ENCODE measurements at places on chromosomes 3 and 15. TPM values are rescaled to one million over a fixed set of nuclear protein-coding genes. Genes with fewer than 3 reads are reported as not detected.

Gene NEO1
- total RNA-seq, result 51.0 TPM

Gene BAHD1
- total RNA-seq, result 40.0 TPM

Gene CHRNA3
- 2.1 TPM for total RNA-seq

Gene TOP2B
- total RNA-seq, result 206 TPM

Gene LYZL4
- total RNA-seq, result not detected

Gene SFMBT1
- total RNA-seq, result 16.8 TPM

DNA sequence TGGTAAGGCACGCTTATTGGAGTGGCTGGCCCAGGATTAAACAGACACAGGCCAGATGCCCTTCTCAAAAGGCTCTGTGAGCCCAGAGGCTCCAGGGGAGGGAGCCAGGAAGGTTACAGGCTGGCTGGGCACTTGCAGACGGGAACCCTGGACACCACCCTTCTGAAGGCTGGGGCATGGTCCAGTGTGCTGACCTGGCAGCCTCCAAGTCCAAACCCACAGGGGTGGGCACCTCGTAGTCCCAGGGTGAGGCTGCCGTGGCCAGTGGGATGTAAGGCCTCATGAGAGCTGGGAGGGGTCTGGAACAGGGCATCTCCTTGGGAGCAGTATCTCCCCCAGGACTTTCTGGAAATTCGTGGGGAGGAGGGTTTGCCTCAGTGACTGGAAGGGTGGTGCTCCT, 19.6 kb downstream of the EFCC1 start:
- no peak for DNase-seq
- H3K27ac ChIP-seq, result no peak overlapping the region
- H3K4me3 ChIP-seq, result no peak overlapping the region
- 0 out of 2 replicates have a peak, but pooled peaks cover 2% of the 10 kb centered on the region for H3K4me1 ChIP-seq
- H3K36me3 ChIP-seq, result no peaks in the 10 kb centered on the region

GRCh38 chr3:122382888-122383666, at the start of gene MIX23:
Gene MIX23, minus strand, starts transcription at chr3:122383231. Its CDS starts 7 bp downstream, at chr3:122383224.
- 0 out of 2 replicates have a peak, but pooled peaks cover 3% of the 10 kb centered on the region for H3K36me3 ChIP-seq
- H3K27ac ChIP-seq, result peak within 1 kb of the TSS; percentile 80
- no peaks in the 10 kb centered on the region for H3K27me3 ChIP-seq
- DNase-seq, result peak; percentile 94

- no peak overlapping the region for H3K27ac ChIP-seq
- no peak overlapping the region for H3K4me3 ChIP-seq
- DNase-seq, result no peak
These were observed 124.3 kb downstream of the LRIG1 start for GRCh38 chr3:66376568-66376967.

DNA sequence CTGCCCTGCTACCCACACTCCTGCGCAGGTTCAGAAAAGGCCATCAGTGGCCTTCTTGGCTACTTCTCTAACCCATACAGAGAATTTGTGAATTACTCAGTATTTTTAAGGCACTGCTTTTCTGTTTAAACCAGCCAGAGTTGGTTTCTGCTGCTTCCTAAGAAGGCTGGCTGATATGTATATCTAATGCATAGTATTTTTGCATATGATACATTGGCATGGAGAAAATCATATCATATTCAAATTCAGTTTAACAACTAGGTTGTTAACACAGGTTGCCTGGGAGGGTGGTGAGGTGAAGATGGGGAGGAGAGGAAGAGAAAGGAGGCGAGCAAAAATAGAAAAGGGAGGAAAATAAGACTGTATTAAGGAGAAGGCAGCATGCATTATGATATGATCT, 132.8 kb upstream of the ADPGK start:
- no peaks in the 10 kb centered on the region for H3K27me3 ChIP-seq
- no peaks in the 10 kb centered on the region for H3K36me3 ChIP-seq
- no peak overlapping the region for H3K4me3 ChIP-seq
- no peak for DNase-seq
- no peak overlapping the region for H3K27ac ChIP-seq
- no peaks in the 10 kb centered on the region for H3K4me1 ChIP-seq

GRCh38 chr15:99167640-99168039, 62.8 kb downstream of the SYNM start:
- H3K4me1 ChIP-seq, result no peaks in the 10 kb centered on the region
- DNase-seq, result no peak

DNA sequence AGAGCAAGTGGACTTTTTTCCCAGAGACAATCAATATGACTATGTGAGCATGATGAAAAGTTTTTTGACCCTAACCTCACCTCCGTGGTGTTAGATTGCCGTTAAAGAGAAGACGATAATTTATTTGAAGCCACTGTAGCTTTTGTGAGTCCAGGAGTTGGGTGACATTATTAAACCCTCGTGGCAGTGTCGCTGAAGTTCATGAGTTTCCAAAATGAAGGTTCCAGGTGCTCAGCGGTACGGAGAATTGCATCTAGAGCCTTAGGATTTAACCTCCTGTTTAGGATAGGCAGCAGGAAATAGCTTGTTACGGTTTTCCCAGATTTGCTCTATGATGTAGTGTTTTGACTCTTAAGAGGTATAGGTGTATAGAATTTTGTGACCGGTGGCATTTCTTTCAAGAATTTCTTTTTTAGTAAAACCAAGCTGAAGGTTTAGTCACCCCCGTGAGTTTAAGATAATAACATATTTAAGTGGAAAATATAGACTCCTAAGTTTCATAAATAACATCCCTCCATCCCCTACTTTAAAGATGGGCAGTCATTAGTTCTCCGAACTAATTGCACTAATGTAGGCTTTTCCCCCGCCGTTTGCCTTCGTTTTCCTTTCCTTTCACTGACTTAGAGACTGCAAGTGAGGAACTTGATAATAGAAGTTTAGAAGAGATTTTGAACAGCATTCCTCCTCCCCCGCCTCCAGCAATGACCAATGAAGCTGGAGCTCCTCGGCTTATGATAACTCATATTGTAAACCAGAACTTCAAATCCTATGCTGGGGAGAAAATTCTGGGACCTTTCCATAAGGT, 2.0 kb downstream of the SMC4 start:
- H3K27ac ChIP-seq, result no peak overlapping the region
- no peak for DNase-seq
- H3K4me3 ChIP-seq, result peak overlapping the region; percentile 99
- peaks cover 4% of the 10 kb centered on the region for H3K36me3 ChIP-seq
- H3K4me1 ChIP-seq, result no peaks in the 10 kb centered on the region

GRCh38 chr3:126996905-126997304, 14.0 kb downstream of the PLXNA1 start:
- H3K4me1 ChIP-seq, result peaks cover 14% of the 10 kb centered on the region
- no peaks in the 10 kb centered on the region for H3K36me3 ChIP-seq
- no peak for DNase-seq
- no peak overlapping the region for H3K4me3 ChIP-seq
- H3K27ac ChIP-seq, result no peak overlapping the region
- no peaks in the 10 kb centered on the region for H3K27me3 ChIP-seq

GRCh38 chr3:73469331-73469730, 155.4 kb downstream of the PDZRN3 start:
- H3K27me3 ChIP-seq, result no peaks in the 10 kb centered on the region
- H3K27ac ChIP-seq, result no peak overlapping the region
- H3K4me3 ChIP-seq, result no peak overlapping the region
- DNase-seq, result no peak

DNA sequence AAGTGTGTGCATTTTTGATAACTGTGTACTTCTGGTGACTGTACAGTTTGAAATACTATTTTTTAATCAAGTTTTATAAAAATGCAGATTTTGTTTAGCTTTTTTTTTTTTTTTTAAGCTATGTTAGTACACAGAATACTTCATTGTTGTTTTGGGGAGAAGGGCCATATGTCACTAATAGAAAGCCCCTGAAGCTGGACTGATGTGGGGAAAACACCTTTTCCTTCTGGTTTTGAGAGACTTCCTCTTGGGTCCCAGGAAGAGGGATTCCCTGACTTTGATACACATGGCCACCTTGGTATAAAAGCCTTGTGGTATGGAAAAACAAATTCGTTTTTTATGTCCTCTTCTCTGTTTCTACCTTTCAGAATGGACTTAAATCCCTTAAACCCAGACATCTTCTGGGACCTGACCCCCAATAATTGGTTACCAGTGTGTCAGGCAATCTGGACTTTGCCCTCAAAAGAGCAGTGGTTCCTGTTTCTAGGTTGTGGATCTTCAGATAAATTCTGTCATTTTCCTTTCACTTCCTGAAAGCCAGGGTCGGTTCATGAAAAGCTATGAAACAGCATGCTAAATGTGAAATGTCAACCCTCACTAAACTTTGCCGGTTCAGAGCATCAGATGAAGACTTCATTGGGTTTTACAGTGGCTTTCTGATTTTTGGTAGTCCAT, 31.1 kb upstream of the BLOC1S6 start:
- no peak overlapping the region for H3K4me3 ChIP-seq
- H3K27ac ChIP-seq, result no peak overlapping the region
- no peaks in the 10 kb centered on the region for H3K4me1 ChIP-seq
- H3K36me3 ChIP-seq, result no peaks in the 10 kb centered on the region

- no peak overlapping the region for H3K4me3 ChIP-seq
- no peak overlapping the region for H3K27ac ChIP-seq
- no peak for DNase-seq
- no peaks in the 10 kb centered on the region for H3K27me3 ChIP-seq
These were observed 39.1 kb downstream of the MAGI1 start for GRCh38 chr3:65999606-66000005.

- H3K4me3 ChIP-seq, result no peak overlapping the region
- no peaks in the 10 kb centered on the region for H3K4me1 ChIP-seq
- no peaks in the 10 kb centered on the region for H3K27me3 ChIP-seq
- DNase-seq, result no peak
- no peaks in the 10 kb centered on the region for H3K36me3 ChIP-seq
These were observed 48.5 kb downstream of the HACD2 start for GRCh38 chr3:123536153-123536895.

DNA sequence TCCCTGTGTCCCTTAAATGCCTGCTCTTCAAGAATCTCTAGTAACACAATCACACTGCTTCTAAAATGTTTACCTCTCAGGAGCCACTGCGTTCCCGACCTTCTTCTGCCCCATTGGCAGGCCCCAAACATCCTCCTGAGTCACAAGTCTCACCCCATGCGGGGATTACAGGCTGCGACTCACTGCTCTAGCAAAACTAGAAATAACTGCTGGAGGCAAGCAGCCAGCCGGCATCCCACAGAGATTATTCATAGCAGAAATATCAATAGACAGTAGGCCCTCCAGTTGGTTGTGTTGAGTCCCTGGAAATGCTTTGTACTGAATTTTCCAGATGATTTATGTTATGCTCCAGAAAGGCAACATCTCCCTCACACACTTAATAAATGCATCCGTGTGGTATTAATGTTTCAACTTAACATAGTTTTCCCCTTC, 64.8 kb downstream of the RFTN1 start:
- H3K27ac ChIP-seq, result no peak overlapping the region
- no peak for DNase-seq
- H3K4me3 ChIP-seq, result no peak overlapping the region
- no peaks in the 10 kb centered on the region for H3K27me3 ChIP-seq

- H3K36me3 ChIP-seq, result peaks cover 20% of the 10 kb centered on the region
- DNase-seq, result no peak
- H3K4me1 ChIP-seq, result peaks cover 4% of the 10 kb centered on the region
- no peaks in the 10 kb centered on the region for H3K27me3 ChIP-seq
- H3K4me3 ChIP-seq, result no peak overlapping the region
These were observed 37.5 kb upstream of the MYZAP start for GRCh38 chr15:57554063-57554811.

DNA sequence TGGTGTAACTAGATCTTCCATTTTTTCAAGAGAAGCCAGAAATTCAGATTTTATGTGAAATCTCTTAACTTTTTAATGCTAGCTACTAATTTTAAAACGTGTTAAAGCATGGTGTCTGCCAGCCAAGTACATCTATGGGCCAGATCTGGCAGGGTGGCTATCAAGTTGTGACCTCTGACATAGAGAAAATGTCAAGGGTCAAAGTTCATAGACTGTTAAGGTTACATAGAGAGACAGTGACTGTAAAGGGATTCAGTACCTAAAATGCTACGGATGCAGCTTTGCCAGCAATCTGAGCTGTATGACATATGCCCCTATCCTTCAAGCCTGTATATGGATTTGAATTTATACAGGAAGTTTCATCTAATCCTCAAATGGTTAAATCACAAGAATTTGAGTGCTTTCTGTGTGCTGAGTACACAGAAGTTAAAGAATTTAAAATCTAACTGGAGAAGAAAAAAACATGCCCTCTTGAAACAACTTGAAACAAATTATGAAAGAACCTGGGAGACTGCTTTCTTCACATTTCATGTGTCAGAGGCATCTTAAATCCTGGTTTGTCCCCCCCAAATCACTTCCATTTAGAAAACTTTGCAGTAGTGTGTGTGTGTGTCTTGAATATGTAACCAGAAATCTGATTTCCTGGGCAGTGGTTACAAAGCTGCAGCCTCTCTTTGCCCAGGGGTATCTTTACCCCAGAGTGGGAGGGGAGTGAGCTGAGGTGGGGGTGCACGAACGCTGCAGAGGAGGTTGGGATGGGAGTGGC, 895 bp upstream of the ARHGAP31 start:
- peaks cover 2% of the 10 kb centered on the region for H3K4me1 ChIP-seq
- peak overlapping the region; percentile 79 for H3K4me3 ChIP-seq
- no peaks in the 10 kb centered on the region for H3K27me3 ChIP-seq
- no peak overlapping the region for H3K27ac ChIP-seq
- no peak for DNase-seq

- H3K27ac ChIP-seq, result no peak overlapping the region
- no peak for DNase-seq
- H3K36me3 ChIP-seq, result no peaks in the 10 kb centered on the region
- H3K4me1 ChIP-seq, result no peaks in the 10 kb centered on the region
- no peak overlapping the region for H3K4me3 ChIP-seq
- H3K27me3 ChIP-seq, result peaks cover 16% of the 10 kb centered on the region
These were observed 2.7 kb downstream of the CD47 start for GRCh38 chr3:108088146-108088545.

DNA sequence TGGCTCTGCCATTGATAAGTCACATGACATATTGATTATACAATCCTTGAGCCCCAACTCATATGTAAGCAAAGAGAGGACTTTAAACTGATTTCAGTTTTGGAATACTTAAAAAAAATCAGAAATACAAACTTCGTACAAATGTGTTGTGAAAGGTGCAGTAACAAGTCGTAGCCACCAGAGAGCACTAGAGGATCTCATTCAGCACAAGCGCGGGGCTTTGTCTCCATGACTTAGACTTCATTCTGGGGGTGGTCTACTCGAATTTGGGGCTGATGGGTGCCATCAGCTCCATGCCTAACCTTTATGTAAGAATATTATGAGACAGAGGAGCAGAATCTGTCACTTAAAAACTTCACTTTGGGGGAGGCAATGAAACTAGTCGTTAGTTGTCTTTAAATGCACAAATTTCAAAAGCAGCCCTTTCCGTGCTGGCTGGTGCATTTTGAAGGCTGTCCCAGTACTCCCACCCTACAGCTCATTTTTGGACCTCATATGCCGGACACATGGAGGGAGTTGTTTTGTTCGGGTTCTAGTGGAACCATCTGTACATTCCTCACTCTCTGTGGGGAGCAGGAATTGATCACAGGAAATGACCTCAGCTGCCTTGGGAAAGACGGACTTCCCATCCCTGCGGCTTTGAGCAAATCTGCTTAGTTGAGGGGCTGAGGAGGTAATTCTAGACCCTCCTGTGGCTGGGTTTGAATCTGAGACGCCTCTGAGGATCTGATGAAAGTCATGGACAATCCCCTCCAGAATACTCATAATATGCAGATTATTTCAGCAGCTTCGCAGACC, 27.5 kb upstream of the MASP1 start:
- peaks cover 2% of the 10 kb centered on the region for H3K4me1 ChIP-seq
- peak; percentile 62 for DNase-seq

- no peak for DNase-seq
- no peaks in the 10 kb centered on the region for H3K36me3 ChIP-seq
- no peak overlapping the region for H3K27ac ChIP-seq
- H3K4me3 ChIP-seq, result no peak overlapping the region
- H3K4me1 ChIP-seq, result no peaks in the 10 kb centered on the region
These were observed 26.4 kb upstream of the ATP8B4 start for GRCh38 chr15:50145451-50145872.

Measured in H1 (cell line).